G401 (cell line): ENCODE measurements at places on chromosomes 16 and 17. TPM values are rescaled to one million over a fixed set of nuclear protein-coding genes. Genes with fewer than 3 reads are reported as not detected.

CRYM gene
- not detected in 2 replicates for total RNA-seq

COX6A2 gene
- total RNA-seq, result not detected in 2 replicates

GRCh38 chr16:86556576-86556975 is 1.5 kb upstream of the MTHFSD start:
- no peak for DNase-seq

DNA sequence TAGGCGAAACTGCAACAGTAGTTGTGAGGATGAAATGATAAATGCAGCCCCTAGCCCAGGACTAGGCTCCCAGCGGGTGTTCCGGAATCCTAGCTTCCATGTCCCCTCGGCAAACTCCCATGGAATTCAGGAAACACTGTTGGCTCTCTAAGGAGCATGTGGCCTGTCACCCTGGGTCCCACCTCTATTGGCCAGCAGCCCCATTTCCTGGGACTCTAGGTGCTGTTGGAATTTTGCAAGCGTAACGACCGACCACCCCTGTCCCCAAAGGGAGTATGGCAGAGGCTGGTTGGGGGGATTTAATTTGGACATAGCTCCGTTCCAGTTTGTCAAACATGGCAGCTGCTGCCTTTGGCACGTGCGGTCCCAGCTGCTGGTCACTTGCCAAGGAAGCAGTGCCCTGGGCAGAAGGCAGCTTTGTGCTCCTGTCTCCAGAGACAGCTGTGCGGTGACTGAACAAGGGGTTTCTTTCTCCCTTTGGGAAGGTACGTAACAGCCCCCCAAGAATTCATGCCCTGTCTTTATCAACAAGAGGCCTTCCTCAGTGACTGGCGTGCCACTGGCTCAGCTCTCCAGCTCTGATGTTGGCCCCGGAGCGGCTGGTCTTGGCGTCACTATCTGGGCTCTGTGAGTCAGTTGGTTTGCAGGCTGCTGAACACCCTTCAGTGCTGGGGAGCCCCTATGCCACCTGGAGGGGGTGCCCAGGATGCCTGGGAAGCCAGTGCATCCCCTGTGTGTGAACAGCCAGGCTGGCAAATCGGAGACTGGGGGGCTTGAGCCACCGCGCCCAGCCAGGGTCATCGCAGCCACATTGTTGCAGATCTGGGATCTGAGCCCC is 235.2 kb upstream of the TNRC6C start:
- DNase-seq, result no peak
